ENCODE measurements at places on chromosomes 4 and X.

DNA sequence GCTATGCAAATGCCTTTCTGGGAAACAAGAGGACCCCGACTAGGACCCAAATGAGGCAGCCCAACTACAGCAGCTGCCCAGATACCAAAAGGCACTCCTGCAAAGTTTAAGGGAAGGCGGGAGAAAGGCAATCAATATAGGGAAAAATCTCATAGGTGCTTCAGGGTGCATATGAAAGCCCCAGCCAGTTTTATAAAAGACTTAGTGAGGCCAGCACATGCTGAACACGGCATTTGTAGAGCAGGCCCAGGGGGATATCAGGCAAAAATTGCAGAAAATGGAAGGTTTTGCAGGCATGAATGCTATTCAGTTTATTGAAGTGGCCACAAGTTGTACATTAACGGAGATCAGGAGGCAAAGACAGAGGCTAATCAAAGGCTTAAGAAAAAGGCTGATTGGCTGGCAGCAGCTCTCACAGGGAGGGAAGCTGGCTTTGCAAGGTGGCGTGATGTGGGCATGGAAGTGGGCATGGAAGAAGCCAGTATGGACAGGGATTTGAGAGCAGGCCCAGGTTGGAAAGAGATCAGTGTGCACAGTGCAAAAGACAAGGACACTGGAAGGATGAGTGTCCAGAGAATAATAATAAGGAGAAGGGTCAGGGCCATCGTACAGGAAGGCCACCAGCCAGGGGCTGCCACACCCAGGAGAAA is 37.7 kb upstream of the UGT2B7 start:
- no peak for DNase-seq

- DNase-seq: no peak
Measured at GRCh38 chr4:24468071-24468470, 116.3 kb downstream of the DHX15 start.

DNA sequence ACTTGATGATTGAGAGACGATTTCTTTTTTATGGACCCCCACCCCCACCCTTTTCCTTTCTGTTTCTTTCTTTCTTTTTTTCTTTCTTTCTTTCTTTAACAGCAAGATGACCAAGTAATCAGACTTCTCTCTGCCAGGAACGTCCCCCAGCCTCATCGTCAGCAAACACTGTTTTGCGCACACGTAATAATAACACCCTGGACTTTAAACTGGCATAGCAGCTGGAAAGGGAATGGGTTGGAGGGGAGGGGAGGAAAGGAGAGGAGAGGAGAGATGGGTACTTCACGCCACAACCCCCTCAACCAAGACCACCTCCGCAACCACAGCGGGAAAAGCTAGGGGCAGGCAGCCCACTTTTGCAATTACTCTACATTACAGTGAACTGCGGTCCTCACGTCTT is 1.1 kb downstream of the GABRA2 start:
- no peak for DNase-seq

DNA sequence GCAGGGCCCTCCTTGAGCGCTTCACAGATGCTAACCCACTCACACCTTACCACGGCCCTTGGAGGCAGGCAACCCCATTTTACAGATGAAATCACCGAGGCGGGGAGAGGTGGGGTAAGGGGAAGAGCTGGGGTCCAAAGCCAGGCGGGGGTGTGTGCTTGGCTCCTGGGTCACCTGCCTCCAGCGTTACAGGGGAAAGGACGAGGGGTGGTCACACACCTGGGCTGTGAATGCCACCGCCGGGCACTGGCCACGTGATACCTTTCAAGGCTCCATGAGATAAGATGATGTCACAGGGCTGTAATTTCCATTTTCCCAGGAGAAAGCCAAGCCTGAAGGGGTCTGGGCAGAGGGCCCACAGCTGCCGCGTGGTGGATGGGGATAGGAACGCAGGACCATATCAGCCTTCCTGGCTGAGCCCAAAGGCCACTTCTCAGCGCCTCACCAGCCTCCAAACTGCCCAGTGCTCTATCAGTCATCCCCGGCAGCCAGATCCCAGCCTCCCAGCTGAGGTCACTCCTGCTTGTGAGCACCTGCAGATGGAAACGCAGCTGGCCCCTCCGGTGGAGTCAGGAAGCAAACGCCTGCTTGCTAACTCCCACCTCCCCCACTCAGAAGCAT is 62.4 kb upstream of the CRMP1 start:
- DNase-seq: peak; percentile 39

- no peak for DNase-seq
Measured at GRCh38 chrX:154064637-154065435, 32.7 kb downstream of the MECP2 start.

GRCh38 chr4:119750771-119751170 is 122.2 kb upstream of the PDE5A start:
- DNase-seq: no peak

DNA sequence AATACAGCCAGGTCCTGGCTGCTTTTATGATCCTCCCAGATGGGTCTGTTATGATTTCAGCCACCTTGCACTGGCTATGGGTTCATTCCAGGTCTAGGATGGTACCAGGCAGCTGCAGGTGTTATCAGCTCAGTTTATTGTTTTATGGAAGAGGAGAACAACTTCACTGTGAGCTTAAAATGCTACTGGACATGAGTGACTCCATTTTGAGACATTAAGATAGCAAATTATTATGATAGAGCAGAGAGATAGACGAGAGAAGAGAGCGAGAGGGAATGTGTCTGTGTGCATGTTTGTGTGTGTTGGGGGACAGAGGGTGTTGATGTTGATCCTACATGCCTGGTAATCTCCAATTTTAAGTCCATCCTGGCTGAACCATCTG is 820.2 kb downstream of the FSTL5 start:
- no peak for DNase-seq

- no peak for DNase-seq
Measured at GRCh38 chrX:105477351-105477750, 256.9 kb upstream of the TEX13A start.

GRCh38 chr4:126409746-126410145 is 1095.0 kb downstream of the FAT4 start:
- no peak for DNase-seq

GRCh38 chr4:149077181-149077580 is 635.0 kb upstream of the NR3C2 start:
- DNase-seq: no peak
